Suppressor macrophage treated with lipopolysaccharide for 1 hour (primary cell): ENCODE measurements at places on chromosomes 4 and X.

DNA sequence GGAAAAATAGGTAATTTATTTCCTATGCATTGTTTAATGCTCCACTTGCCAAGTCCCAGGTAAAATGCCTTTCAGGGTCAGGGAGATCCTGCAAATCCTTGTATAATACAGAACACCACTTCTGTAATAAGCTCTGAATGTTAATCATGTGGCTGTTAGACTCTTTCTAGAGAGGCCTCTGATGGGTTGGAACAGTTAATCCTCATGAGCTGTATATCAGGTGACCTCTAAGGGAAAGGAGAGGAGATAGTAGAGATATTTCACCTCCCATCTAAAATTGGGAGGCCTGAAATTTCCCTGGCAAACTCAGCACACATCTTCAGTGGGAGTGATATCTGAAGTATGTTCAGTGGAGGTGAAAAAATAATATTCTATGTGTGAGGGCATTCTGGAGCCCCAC, 210.6 kb upstream of the WDFY3 start:
- no peak for DNase-seq

GRCh38 chr4:79015411-79015810, 76.2 kb upstream of the PAQR3 start:
- no peak for DNase-seq

DNA sequence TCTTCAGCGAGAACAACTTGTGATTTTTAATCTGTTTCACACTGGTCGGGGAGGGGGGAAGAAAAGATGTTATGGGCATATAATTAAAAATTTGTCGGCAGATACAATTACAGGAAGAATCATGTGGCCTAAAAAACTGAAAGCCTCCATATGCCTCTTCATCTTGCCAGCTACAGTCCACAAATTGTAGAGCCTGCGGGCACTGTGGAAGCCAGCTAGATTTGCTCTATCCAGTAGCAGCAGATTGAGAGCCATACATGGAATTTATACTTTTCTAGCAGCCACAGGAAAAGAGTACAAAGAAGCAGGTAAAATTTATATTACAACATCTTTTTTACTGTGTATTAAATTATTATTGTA, 147.3 kb downstream of the TBL1X start:
- no peak for DNase-seq

GRCh38 chrX:112734290-112734689, 54.6 kb upstream of the LHFPL1 start:
- DNase-seq = peak; percentile 57
